ENCODE measurements at places on chromosomes 12 and 14.

- DNase-seq = no peak
Measured at GRCh38 chr12:119082016-119082415, 96.7 kb upstream of the HSPB8 start.

GRCh38 chr12:58487255-58487654, 433.0 kb downstream of the LRIG3 start:
- no peak for DNase-seq

DNA sequence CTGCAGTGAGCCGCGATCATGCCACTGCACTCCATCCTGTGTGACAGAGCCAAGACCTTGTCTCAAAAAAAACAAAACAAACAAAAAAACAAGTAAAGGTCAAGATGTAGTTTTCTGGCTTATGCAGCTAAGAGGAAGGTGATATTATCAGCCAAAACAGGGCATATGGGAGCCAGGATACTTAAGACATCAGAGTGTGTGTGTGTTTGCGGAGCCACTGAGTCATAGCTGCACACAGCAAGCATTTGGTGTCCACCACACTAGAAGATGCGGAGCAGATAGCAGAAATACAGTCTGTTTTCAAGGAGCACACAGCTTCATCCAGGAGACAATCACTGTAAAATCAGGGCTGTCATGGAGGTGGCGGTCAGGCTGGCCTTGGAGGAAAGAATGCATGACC, 72.6 kb upstream of the REP15 start:
- DNase-seq = no peak

DNA sequence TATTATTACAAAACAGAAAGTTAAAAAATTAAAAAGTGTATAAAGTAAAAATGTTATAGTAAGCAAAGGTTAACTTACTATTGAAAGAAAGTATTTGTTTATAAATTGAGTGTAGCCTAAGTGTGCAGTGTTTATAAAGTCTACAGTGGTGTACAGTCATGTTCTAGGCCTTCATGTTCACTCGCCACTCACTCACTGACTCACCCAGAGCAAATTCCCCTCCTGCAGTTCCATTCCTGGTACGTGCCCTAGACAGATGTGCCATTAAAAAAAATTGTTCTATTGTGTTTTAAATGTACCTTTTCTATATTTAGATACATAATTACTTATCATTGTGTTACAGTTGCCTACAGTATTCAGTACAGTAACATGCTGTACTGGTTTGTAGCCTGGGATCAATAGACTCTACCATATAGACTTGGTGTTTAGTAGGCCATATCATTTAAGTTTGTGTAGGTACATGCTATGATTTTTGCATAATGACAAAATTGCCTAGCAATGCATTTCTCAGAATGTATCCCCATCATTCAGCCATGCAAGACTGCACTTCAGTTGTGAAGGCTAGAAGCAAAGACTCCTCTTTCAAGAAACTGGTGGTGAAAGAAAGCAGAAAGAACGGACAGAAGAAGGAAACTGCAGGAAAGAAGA, 100.6 kb downstream of the DACT1 start:
- DNase-seq = no peak

GRCh38 chr14:76456200-76456599, 80.3 kb downstream of the ESRRB start:
- DNase-seq = no peak

DNA sequence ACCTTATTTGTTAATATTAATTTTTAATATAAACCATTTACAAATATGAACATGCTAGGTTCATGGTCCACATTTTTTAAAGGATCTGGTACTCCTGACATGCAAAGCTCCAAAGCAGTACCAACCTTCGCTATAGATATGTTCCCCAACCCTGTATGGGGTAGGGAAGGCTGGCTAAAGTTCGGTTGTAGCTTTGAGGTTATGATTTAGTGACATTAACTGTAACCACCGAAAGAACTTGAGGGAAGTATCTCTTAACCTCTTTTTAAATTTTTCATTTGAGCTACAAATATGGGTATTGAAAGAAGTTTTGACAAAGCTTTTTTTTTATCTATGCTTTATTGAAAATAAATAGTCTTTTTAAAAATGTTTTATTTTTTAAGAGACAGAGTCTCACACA, 115.5 kb downstream of the DYRK2 start:
- no peak for DNase-seq

DNA sequence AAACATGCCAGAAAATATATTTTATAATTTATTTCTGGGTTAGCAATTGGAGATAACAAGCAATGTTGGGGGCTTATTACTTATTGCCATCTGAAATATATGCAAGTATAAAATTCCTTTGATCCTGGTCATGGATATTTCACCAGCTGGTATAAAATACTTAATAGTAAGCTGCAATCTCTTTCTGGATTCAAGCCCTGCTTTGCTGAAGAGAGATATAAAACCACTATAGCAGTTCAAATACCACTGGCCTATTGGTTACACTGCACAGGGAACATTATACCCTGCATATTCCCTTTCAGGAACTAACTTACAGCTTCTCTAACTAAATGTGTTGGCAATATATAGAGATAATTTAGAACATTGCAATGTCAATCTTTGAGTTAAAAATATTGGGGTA, 546.2 kb upstream of the ATP2B1 start:
- no peak for DNase-seq

GRCh38 chr12:3275171-3276041, 198.2 kb downstream of the TSPAN9 start:
- no peak for DNase-seq

GRCh38 chr14:98912655-98913054, 359.3 kb downstream of the BCL11B start:
- DNase-seq = no peak

GRCh38 chr12:98572010-98572409, 21.5 kb upstream of the SLC25A3 start:
- no peak for DNase-seq

DNA sequence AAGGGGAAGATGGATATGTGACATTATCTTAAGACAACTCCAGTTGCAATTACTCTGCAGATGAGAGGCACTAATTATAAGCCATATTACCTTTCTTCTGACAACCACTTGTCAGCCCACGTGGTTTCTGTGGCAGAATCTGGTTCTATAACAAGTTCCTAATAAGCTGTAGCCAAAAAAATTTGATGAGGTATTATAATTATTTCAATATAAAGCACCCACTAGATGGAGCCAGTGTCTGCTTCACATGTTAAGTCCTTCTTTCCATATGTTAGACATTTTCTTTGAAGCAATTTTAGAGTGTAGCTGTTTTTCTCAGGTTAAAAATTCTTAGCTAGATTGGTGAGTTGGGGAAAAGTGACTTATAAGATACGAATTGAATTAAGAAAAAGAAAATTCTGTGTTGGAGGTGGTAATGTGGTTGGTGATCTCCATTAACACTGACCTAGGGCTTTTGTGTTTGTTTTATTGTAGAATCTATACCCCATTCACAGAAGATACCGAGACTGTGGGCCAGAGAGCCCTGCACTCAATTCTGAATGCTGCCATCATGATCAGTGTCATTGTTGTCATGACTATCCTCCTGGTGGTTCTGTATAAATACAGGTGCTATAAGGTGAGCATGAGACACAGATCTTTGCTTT, 36.9 kb downstream of the PSEN1 start:
- no peak for DNase-seq

DNA sequence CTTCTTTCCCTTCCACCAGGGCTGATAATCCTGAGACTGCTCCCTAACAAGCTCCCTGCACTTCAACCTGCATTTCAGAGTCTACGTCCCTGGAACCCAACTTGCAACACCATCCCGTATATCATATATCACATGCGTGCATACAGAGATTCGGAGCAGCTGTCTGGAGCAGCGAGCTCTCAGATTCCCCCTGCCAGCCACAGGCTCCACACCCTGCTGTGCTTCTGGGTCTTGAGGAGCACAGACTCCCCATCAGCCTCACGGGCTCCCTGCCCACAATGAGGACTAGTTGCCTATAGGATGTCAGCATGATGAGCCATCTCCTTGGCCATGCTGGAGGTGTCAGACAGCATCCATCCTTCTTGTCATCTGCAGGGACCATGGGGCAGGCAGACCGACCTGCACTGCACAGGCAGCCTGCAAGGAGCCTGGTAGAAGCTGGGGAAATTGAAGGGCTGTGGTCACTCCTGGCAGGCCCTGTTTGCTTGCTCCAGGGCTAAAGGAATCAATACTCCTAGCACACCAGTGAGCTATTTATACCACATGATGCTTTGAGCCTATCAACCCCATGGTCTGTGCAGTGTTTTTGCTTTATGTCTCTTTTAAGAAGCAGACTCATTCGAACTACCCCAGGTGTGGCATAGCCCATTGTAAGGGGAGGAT, 19.6 kb upstream of the HDAC7 start:
- DNase-seq = no peak

- peak; percentile 67 for DNase-seq
Measured at GRCh38 chr14:24066496-24067132, 4.7 kb upstream of the CPNE6 start.

GRCh38 chr14:61337893-61338292, 16.5 kb downstream of the PRKCH start:
- peak; percentile 59 for DNase-seq

DNA sequence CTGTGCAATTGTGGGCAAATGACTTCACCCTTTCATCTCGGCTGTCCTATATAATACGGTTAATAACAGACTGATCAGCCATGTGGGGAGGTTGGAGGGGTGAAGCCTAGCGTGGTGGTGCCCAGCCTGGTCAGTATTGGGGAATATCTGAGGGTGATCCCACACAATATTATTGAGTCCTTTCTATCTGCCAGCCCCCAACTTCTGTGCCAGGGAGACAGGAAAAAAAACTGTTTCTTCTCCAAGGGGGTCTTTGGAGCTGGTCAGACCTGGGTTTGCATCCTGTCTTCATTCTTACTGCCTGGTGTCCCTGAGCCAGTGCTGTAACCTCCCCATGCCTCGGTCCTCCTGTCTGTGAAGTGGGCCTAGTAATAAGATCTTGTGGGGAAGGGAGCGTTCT, 6.5 kb downstream of the CYP46A1 start:
- no peak for DNase-seq

- DNase-seq = no peak
Measured at GRCh38 chr12:15268309-15268708, 47.1 kb upstream of the RERG start.

DNA sequence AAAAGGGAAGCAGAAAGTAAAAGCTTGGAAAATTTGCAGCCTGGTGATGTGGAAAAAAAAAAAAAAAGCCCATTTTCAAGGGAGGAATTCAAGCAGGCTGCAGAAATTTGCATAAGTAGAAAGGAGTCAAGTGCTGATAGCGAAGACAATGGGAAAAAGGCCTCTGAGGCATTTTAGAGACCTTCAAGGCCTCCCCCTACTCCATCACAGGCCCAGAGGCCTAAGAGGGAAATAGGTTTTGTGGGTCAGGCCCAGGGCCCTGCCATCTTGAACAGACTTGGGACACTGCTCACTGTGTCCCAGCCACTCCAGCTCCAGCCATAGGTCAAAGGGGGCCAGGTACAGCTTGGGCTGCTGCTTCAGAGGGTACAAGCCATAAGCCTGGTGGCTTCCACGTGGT, 13.8 kb upstream of the PRKD1 start:
- DNase-seq = no peak

- no peak for DNase-seq
Measured at GRCh38 chr12:71605039-71605438, 58.6 kb downstream of the ZFC3H1 start.

DNA sequence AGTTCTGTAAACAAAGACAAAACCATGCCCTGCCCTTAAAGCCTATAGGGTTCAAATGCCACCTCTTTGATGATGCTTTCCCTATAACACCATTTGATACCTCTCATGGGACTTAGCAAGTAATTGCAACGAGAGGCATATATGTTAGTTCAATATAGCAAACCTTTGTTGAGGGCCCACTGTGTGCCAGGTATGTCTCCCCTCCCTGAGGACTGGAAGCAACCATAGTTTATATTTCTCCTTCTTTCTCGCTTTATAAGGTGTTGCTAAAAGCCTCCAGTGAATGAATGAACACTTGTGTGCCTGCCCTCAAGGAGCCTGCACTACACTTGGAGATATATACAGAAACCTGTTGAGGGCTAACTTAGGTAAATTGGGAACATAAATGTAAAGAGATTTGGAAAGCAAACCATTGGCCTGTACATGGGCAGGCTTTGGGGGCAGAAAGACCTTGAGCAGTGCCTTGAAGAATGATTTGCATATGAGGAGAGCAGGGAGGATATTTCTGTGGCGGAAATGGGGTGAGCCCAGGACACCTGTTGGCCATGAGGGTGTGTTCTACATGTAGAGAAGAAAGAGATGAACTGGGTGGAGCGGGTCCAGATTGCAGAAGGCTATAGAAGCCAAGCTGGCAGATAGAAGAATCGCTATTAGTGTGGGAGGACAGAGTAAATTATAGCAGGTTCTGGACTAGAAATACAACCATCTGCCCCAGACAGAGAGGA, 1.8 kb upstream of the CKAP4 start:
- DNase-seq = peak; percentile 74

DNA sequence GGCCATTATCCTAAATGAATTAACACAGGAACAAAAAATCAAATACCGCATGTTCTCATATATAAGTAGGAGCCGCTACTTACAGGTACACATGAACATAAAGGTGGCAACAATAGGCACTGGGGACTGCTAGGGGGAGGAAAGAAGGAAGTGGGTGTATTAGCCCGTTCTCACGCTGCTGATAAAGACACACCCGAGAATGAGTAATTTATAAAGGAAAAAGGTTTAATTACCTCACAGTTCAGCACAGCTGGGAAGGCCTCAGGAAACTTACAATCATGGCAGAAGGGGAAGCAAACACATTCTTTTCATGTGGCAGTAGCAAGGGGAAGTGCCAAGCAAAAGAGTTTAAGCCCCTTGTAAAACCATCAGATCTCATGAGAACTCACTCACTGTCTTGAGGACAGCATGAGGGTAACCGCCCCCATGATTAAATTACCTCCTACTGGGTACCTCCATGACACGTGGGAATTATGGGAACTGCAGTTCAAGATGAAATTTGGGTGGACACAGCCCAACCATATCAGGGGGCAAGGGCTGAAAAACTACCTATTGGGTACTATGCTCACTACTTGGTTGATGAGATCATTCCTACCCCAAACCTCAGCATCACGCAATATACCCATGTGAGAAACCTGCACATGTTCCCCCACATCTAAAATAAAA, 16.4 kb upstream of the MIA2 start:
- DNase-seq = no peak

- DNase-seq = no peak
Measured at GRCh38 chr12:55686366-55687010, 21.2 kb downstream of the ITGA7 start.

DNA sequence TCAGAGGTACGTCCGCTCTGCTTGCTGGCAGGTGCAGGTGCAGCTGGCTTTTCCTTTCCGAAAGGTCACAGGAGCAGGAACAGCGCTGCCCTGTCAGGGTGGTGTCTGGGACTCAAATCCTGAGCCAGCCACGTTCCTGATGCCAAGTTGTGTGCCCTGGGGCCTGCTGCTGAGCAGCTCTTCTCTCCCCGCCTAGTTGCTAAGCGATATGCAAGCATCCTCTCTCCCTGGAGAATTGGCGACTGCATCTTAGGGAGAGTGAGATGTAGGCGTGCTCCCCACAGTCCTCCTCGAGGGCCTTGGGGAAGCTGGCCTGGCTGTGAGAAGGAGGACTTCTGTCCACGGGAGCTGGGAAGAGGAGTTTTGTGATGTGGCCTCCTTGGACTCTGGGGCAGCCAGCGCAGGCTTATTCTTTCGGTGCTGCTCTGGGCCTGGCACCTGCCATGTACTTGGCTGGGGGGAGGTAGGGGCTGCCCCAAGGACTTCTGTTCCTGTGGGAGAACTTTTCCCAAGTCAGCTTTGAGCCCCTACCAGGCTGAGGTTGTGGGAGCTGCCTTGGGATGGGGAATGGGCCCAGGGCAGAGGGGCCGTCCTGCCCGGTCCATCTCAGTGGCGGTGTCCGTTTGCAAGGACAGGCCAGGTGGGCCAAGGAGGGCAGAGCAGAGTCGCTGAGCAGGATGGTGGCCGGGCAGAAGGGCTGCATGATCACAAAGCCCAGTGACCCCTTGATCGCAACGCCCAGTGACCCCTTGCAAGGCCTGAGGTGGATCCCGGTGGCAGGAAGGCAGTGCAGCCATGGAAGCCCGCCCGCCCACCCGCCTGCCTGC, 183.5 kb downstream of the ADGRD1 start:
- DNase-seq = no peak
